AML-193 (cell line): ENCODE measurements at places on chromosomes 7 and 10.

GRCh38 chr10:132483394-132483793, 54.2 kb upstream of the INPP5A start:
- no peak for DNase-seq

DNA sequence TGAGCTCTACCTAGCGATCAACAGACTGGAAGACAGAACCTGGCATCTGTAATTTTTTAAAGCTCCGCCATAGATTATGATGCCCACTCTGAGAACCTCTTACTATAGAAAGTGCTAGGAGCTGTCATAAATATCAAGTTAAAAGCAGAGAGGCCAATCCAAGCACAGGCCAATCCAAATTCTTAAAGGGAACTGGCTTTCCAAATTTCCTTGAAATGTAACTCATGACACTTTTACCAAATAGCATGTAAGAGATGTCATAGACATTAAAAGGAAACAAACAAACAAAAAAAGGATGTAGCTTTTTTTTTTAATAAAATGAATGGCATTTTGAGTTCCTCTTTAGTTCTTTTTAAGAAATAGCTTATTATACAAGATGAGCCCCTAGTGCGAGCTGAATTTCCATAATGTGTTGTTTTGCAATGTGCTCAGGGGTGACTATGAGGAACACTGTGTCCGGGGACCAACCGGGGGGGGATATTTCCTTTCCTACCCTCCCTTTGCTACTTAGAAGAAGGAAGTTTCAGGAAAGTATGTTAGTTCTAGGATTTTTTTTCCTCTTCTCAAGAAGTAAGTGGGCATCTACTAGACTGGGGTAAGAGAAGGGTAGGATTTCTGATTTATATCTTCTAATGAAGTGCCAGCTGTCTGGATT, 23.7 kb upstream of the MRC1 start:
- peak; percentile 49 for DNase-seq

GRCh38 chr10:101570428-101571270, 17.4 kb downstream of the POLL start:
- DNase-seq, result peak; percentile 52

- DNase-seq, result no peak
Measured at GRCh38 chr7:79454361-79454960, 994 bp upstream of the MAGI2 start.

DNA sequence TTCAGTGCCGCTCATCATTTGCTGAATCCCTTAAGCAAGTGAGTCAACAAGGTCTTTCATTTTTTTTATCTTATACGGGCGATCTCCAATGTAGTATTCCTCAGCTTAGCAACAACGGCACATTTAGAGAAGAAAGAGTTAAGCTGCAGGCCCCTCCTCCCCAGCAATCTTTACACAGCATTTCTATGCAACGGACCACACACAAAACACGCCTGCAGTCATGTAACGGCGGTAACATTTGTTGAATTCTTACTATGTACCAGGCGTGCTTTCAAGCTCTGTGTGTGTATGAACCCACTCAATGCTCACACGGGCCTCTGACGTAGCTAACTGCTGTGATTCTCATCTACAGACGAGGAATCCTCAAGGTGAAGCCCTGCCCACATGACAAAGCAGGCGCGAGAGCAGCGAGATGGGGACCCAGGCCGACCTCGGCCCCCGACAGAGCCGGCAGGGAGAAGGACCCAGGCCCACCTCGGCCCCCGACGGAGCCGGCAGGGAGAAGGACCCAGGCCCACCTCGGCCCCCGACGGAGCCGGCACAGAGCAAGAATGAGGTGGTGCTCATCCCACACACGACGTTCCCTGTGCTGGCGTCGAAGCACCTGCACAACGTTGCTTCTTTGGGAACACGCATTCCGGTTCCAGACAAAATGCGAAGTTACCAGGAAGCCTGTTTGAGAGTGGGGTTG, 240.7 kb downstream of the ZMYND11 start:
- DNase-seq, result no peak

- DNase-seq, result no peak
Measured at GRCh38 chr7:37659971-37660565, 23.5 kb upstream of the GPR141 start.

DNA sequence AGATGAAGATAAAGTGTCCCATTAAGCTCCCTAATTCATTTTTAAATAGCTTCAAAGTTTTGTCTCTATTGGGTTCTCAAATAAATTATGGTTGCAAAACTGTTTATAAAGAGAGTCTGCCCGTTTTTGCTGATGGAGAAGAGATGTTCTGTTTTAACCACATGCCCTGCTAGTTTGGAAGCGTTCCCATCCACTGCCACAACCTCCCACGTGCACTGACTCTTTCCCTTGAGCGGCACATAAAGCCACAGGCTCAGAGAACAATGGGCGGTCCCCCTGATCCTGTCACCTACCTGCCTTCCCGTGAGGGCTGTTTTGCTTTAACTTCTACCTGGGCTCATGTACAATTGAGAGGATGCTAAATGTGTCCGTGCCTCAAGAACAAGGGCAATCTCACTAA, 65.5 kb downstream of the CPVL start:
- DNase-seq, result no peak

- DNase-seq, result no peak
Measured at GRCh38 chr7:5408777-5409176, 14.9 kb downstream of the TNRC18 start.

GRCh38 chr10:27373566-27374160, 130.4 kb upstream of the RAB18 start:
- DNase-seq, result no peak

- DNase-seq, result peak; percentile 13
Measured at GRCh38 chr10:42864575-42864974, 82.0 kb downstream of the BMS1 start.

GRCh38 chr10:128485701-128486235, 359.5 kb upstream of the MKI67 start:
- DNase-seq, result no peak

DNA sequence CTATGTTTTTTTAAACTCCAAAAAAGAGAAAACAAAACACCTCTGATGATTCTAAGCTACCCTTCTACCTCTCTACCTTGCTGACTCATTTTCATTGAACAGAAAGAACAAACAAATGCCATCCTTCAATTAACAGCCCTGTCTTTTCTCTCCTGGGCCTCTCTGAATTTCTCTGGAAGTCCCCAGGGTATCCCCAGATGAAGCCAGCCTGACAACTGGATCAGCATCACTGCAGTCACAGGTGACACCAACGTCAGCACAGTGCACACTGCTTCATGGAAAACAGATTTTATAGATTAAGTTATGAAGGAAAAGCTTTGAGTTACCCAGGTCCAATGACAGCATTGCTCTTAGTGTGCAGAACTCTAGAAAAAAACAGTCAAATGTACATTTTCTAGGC, 5.7 kb downstream of the HUS1 start:
- no peak for DNase-seq

DNA sequence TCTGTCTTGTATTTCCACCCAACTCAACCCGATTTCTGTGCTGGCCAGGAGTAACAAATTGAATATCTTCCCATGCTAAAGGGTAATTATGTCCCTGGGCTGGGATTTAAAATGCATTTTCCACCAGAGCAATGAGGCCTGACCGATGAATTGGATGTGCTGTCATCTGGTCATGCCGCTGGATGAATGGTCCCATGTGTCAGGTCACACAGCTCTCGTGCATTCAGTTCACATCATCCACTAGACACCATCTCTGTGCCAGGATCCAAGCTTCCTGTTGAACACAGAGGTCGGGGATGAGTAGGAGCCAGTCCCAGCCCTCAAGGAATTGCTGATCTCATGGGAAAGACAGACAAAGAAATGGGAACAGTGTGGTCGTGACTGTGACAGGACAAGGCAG, 200.8 kb downstream of the ADRA2A start:
- DNase-seq, result no peak
